ENCODE measurements at places on chromosomes 16 and 17. TPM values are rescaled to one million over a fixed set of nuclear protein-coding genes. Genes with fewer than 3 reads are reported as not detected.

The SPNS1 gene
- 31.0 TPM for total RNA-seq

- peak; percentile 92 for DNase-seq
Measured at GRCh38 chr16:27235055-27235937, 32.0 kb downstream of the KDM8 start.

DNA sequence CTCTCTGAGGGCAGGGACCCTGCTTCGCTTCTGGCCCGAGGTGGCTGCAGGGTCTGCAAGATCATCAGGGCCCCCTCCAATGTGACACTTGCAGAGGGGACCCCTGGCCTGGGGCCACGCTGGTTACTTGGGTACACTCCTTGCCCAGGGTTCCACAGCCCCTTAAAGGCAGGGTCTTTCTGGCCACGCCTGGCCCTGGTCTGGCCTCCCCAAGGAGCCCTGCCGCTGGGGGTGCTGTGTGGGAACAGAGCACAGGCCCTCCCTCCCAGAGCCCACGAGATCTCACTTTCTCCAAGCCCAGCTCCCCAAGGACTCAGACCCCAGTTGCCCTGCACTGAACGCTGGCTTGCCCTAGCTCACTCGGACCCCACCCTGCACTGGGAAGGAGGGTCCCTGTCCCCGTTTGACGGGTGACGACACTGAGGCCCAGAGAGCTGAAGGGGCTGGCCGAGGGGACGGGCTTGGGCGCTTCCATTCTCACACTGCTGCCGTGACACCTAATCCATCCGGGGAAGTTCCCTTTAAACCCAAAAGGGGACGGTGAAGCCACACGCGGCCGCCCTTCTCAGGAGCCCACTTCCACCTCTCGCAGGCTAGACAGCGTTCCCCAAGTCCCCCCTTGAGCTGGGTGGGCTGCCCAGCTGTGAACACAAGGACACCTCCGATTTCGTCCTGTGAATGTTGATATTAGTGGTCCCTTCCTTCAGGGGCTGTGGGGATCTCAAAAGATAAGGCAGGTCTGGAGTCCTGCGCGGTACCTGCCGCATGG, 26.9 kb upstream of the OSGIN1 start:
- DNase-seq = peak; percentile 45

GRCh38 chr16:85200471-85201278, 88.4 kb upstream of the CIBAR2 start:
- no peak for DNase-seq

DNA sequence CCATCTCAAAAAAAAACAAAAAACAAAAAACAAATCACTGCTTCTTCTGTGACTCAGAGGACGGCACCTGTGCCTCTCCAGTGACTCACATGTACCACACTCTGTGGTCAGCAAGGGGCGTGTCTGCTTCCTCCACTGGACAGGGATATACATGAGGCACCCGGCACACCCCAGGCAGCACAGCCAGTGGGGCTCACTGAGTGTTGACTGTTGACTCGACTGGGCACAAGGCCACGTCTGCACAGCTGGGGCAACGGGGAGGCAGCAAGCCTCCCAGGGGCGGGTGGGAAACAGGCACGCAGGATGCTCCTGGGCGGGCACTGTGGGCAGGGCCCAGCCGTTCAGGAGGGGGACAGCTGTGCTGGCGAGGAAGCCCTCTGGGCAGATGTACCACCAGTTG, 64.1 kb downstream of the TIMM22 start:
- DNase-seq = peak; percentile 77

The FBXW10 gene
- total RNA-seq = not detected

The C1QTNF8 gene
- total RNA-seq = not detected

The ITGA2B gene
- 0.79 TPM for total RNA-seq

GRCh38 chr16:14486520-14487303, 143.3 kb downstream of the PARN start:
- no peak for DNase-seq

- DNase-seq = no peak
Measured at GRCh38 chr16:66923247-66923731, 2.0 kb downstream of the RRAD start.

GRCh38 chr16:66250686-66251431, 115.6 kb upstream of the CDH5 start:
- DNase-seq = peak; percentile 48

DNA sequence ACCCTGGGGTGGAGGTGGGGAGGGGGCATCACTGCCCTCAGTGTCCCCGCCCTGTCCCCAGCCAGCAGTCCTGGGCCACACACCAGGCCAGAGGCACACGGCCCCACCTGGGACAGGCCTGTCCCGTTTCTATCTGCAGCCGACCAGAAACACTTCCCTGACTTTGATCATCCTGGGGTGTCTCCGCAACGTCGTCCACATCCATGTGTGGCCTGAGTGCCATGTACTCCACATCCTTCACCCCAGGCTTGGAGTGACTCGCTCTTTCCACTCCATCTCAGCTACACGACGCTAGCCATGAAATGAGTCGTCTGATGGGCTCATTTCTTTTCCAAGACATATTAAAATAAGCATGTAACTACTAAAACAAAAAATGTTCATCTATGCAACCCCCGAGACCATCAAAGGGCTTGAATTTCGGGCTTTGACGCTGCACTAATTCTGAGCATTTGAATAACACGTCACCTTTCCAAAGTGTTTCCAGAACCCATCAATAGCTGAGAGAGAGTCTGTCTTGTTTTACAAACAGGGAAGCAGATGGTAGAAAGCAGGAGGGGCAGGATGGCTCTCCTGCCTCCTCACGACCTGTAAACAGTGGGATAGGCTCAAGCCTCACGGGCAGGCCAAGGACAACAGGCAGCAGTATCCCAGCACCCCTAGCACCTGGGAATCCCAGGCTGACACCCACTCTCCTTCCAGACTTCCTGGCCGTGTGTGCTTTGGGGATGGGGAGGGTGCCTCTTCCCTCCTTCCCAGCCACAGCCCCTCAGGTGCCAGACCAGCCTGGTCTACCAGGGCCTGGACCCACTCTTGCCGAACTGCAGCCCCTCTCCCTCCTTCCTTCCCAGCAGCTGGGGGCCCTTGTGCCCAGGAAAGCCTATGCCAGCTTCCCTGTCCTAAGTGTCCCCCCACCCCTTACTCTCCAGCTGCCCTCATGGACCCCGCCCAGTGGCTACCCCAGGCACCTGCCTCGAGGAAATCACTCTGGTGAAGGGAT, 20.0 kb upstream of the RASD1 start:
- DNase-seq = no peak

Measured in mucosa of descending colon (tissue), 3 donors.